Astrocyte (in vitro differentiated cells and primary cell): ENCODE measurements at places on chromosomes 4 and X.

DNA sequence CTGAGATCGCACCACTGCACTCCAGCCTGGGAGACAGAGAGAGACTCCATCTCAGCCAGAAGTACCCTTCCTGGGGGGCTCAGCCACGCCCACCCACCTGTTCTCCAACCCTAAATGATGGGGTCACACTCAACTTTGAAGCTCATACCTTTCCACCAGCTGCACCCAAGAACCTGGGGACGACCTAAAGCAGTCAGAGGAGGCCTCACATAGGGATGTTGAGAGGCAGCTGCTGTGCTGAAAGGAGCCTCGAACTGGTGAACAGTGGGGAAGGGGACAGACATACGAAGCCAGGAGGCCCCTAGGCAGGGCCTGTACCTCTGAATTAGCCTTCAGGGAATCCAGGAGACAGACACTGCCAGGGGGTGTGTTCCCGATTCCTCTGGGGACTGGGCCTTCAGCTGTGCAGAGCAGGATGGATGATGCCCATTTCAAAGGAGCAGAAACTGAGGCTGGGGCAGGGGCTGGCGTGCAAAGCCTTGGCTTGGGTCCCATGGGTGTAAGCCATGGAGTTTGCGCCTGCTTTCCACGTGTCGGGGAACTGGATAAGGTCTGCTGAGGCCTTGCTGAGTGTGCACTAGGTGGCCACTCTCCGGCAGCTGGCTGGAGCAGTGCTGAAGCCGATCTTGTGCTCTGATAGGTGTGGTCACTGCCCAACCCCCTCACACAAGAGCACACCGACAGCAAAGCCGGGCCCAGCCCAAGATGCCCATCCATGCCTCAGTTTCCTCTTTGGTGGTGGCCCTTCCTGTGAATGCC is 130.8 kb downstream of the CPZ start:
- no peak for DNase-seq

- no peak for DNase-seq
Measured at GRCh38 chrX:73289039-73289438, 74.4 kb upstream of the NAP1L2 start.

DNA sequence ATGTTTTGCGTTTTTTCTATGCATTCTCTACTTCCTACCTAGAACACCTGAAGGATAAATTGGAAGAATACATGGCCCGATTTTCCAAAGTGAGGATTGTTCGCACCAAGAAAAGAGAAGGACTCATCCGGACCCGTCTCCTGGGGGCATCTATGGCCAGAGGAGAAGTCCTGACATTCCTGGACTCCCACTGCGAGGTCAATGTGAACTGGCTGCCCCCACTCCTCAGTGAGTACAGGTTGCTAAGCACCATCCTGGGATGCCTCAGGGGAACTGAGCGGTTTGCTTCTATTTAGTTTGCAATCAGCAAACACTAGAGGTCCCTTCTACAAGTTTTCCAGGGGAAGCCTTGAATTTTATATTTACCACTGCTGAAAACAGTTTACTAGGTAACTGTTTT is 359.3 kb upstream of the GALNT7 start:
- no peak for DNase-seq

- no peak for DNase-seq
Measured at GRCh38 chrX:18900401-18900976, 83.4 kb downstream of the PHKA2 start.

DNA sequence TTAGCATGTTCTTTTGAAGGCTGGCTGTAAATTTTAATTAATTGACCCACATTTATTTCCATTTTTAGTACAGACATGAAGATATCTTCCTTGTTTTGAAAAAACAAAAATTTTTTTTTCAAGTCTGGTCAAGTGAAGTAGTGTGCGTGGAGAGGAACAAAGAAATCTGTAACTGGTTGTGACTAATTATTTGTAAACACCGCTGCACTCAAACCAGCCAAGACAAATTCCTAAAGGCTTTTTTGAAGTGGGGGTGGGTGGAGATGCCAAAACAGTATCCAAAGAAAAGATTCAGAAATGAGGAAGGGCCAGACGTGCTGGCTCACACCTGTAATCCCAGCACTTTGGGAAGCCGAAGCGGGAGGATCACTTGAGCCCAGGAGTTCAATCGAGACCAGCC is 88.3 kb downstream of the SHROOM2 start:
- peak; percentile 28 for DNase-seq

GRCh38 chrX:74519870-74520269 is 94.6 kb downstream of the RLIM start:
- no peak for DNase-seq

GRCh38 chr4:81343046-81343445 is 128.0 kb upstream of the PRKG2 start:
- no peak for DNase-seq

GRCh38 chr4:17654701-17655100 is 40.3 kb downstream of the MED28 start:
- no peak for DNase-seq

DNA sequence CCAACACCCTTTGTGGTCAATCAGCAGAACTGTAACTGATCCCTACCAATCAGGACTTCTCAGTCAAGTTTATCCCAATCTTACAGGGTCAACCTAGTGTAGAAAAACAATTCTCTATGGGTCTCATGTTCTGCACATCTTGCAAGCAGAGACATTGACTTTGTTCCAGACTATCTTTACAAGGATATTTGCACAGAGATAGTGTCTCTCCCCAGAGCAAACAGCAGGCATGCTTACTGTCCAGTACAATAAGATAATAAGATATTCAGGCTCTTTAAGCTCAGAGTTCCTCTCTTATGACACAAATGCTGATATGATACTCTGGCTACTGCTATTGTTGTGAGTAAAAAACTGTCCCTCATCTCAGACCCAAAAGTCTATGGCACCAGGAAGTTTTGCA is 53.2 kb downstream of the ACSL4 start:
- no peak for DNase-seq

DNA sequence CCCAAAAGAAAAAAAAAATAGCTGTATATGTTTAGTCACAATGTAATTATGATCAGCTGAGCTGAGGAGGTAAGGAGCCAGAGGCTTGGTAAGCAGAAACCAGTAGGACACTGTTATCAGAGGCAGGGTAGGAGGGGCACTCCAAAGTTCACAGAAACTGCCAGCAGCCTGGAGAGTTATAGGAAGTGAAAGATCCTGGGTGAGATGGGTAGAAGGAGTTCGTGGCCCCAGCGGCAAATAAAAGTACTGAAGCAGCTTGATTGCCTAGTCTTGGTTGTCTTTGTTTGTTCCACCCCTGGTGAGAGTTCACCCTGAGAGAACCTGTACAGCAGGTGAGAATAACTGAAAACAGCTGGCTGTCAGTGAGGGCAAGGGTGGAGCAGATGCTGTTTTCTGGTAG is 340.8 kb downstream of the ADGRL3 start:
- DNase-seq: no peak

- DNase-seq: no peak
Measured at GRCh38 chr4:1290165-1290977, 680 bp downstream of the MAEA start.

DNA sequence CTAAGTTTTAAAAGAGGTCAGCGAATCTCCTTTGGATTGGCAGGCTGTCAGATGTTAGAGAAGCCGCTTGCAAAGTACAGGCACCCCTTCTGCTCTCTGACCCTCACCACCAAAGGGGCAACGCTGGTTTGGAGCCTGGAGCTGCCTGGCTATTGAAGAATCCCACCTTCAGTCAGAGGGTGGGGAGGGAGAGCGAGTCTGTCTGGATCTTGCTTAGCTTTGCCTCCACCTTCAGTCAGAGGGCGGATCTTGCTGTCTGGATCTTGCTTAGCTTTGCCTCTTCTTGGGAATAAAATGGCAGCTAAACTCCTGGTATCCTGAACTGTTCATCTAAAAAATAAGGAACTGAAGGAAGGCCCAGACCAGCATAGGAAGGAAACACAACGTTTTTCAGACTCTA is 7.3 kb downstream of the CCDC110 start:
- no peak for DNase-seq

DNA sequence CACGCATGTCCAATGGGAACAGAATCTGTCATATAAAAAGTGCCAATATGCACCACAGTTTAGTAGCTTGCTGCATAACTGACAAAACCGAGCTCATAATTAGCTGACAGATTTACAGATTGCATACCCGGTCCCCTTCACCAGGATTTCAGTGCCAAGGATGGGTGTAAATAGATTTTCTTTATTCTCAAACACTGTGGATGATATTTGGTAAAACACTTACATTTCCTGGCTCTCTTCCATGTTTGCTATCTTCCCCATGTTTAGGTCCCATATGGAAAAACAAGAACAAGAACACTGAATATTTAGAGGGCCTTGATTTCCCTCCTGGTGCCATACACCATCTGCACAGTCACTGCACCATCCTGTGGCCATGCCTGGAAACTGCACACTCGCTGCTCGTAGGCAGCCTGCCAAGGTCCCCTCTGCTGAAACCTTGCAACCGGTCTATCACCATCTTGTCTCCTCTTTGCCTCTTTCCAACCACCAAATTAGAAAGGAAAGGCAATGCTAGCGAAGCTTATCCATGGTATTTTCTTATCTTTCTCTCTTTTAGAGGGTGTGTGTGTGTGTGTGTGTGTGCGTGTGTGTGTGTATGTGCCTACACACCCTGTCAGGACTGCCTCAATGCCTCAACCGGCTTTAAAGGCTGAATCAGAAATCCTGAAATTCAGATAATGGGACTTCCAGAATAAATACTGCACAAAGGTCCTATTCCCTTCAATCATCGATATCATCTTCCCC is 124.2 kb upstream of the MBNL3 start:
- no peak for DNase-seq

- DNase-seq: no peak
Measured at GRCh38 chr4:121208244-121209007, 44.3 kb upstream of the TNIP3 start.

DNA sequence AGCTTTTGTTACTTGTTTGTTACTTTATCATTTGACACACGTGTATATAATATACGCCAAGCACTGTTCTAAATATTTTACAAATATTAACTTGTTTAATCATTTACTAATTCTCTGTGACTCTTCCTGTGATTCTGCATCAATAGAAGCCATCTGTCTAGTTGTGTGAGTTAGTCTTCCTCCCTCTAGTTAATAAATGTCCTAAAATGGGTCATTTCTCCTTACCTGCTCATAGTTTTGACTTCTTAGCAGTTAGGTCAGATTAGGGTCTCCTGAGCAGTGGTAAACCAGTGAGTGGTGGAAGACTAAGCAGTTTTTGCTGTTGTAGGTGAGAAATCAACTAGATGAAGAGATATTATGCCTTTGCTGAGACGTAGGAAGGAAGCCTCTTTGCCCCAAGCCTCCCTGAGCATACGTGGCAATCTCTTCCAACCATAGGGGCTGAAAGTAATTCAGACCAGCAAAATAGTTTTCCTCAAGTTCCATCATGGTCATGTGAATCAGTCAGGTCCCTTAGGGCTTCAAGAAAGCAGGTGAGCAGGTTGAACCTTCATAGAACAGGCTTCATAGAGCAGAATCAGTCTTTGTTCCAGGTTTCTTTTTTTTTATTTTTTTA is 38.7 kb upstream of the THOC2 start:
- no peak for DNase-seq

DNA sequence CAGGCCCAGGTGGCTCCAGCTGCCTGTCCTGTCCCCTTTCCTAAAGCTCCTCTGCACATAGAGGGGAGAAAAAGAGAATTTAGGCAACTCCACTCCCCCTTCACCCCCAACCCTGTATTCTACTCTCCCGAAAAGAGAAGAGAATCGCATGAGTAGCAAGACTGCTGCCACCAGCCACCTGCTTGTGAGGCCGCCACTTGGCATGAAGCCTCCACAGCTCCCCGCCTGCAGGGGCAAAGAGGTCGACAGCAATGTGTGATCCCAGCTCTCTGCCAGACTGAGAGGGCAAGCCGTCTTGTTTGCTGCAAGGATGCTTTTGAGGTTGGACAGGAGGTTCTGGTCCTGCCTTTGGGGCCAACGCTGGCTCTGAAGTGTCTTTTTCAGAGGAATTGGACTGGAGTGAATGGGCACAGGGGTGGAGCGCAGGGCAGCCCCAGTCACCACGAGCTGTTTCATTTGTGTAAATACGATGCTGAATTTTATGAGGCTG is 77.1 kb downstream of the STARD8 start:
- no peak for DNase-seq

- no peak for DNase-seq
Measured at GRCh38 chrX:11751261-11751660, 6.8 kb upstream of the MSL3 start.

GRCh38 chr4:75172551-75172950 is 239.6 kb downstream of the PARM1 start:
- DNase-seq: no peak

GRCh38 chr4:74402692-74403456 is 37.9 kb downstream of the EREG start:
- no peak for DNase-seq

DNA sequence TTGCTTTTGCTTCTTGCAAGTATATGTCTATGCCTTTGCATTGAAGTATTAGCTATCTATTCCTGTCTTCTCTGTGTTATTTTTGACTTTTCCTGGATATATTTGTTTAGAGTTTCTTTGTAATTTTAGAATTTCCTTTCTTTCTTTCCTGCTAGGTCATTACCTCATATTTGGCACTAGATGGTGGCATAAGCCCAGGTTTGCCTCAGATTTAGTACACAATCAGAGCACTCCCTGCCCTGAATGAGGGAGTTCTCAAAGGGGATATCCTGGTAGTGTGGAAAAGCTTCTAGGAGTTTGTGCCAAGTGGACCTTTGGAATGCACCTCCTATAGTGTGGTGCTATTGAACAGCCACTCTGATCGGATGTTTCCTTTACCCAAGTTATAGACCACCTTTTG is 181.6 kb downstream of the UGT8 start:
- DNase-seq: peak; percentile 19

DNA sequence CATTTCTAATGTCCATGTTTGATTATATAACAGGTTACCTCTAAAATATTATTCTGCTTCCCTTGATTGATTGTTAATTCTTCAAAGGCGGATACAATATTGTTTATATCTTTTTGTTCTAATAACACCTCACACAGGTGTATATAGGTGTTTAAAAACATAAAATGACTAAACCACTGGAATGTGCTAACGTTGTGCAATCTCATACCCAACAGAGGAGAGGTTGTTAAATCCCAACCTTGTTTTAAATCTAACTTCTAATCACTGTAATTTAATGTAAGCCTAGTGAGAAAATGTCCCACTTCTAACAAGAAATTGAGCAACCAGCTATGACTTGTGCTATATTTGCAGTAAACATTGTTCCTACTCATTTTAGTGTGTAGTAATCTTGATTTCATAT is 1.3 kb downstream of the ODAM start:
- DNase-seq: no peak

GRCh38 chrX:44012484-44013096 is 39.4 kb upstream of the NDP start:
- peak; percentile 82 for DNase-seq
